Esophagus squamous epithelium (tissue), 5 donors: ENCODE measurements at places on chromosomes 16 and 17. TPM values are rescaled to one million over a fixed set of nuclear protein-coding genes. Genes with fewer than 3 reads are reported as not detected.

Gene TNFRSF17
- total RNA-seq: not detected

Gene ALOX15
- total RNA-seq: 0.30 TPM

Gene MYO15A
- total RNA-seq: not detected

Gene MT1H
- total RNA-seq: not detected

Gene RNU2-1
- not detected for total RNA-seq

Gene ZNF785
- total RNA-seq: 2.7 TPM

Gene CMTM2
- total RNA-seq: not detected

Gene C17orf78
- not detected for total RNA-seq

Gene ITGAD
- total RNA-seq: 0.19 TPM

Gene RBFOX1
- not detected for total RNA-seq

Gene NAGS
- 2.5 TPM for total RNA-seq

Gene KRTAP9-4
- total RNA-seq: not detected

Gene HOXB13
- not detected for total RNA-seq

Gene CTRL
- 1.8 TPM for total RNA-seq

Gene TK1
- 57.7 TPM for total RNA-seq

Gene NQO1
- total RNA-seq: 442 TPM

Gene TMEM114
- not detected for total RNA-seq
